ENCODE measurements at places on chromosomes 3 and 15.

DNA sequence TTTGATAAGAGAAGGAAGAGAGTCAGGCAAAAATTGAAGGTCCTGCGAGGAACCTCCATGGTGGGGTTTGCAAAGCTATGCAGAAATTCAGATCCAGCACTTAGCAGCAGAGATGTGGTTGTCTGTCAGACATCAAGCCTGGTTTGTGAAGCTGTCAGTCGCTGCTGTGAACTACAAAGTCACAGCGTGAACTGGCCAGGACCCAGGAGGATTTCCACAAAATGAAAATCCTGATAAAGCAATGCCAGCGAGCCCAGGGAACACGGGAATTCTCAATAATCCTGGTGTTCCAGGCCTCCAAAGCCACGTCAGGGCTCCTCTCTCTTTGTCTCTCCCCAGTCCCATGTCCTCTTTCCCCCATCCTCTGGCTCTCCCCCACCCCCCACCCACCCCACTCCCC, 296.9 kb upstream of the GADL1 start:
- no peak for DNase-seq

- DNase-seq, result no peak
Measured at GRCh38 chr3:88626456-88627120, 476.8 kb downstream of the C3orf38 start.

- no peak for DNase-seq
Measured at GRCh38 chr15:35430301-35430700, 115.7 kb downstream of the DPH6 start.

DNA sequence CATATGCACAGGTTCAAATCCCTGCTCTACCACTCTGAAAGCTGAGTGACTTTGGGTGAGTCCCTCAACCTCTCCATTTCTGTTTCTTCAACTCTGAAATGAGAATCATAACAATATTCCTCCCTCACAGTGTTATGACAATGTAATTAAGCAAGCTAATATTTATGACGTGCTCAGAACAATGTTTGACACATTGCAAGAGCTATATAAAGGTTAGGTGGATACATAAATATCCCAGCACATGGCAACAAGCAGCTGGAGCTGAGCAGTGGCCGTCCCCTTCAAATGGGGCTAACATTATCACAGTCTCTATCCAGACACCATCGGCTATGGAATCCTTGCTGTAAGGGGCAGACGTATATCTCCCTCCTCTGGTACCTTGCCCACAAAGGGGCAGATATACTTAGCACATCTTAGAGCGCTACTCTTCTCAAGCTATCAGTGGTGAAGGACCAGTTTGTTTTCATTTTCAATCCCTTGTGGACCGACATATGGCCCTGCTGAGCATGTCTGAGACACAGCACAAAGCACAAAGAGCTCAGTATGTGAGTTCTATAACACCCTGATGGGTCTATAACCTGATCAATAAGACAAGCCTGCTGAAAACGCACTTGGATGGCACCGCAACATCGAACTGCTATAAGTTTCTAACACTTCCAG, 80.9 kb downstream of the PRICKLE2 start:
- no peak for DNase-seq

DNA sequence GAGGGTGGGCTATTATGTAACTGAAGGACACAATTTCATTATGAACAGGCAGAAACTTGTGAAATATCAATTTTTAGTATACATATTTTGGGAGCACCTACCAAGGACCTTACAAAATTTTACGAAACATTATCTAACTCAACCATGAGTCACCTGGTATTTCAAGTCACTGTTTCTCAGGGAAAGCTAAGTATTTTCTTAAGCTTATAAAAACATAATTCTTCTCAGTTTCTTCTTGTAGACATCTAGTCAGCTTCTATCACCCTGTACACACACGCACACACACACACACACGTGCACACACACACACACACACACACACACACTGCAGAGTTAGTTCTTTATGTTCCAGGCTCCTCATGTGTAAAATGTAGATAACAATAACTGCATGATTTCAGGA, 658.3 kb downstream of the TUSC7 start:
- no peak for DNase-seq

DNA sequence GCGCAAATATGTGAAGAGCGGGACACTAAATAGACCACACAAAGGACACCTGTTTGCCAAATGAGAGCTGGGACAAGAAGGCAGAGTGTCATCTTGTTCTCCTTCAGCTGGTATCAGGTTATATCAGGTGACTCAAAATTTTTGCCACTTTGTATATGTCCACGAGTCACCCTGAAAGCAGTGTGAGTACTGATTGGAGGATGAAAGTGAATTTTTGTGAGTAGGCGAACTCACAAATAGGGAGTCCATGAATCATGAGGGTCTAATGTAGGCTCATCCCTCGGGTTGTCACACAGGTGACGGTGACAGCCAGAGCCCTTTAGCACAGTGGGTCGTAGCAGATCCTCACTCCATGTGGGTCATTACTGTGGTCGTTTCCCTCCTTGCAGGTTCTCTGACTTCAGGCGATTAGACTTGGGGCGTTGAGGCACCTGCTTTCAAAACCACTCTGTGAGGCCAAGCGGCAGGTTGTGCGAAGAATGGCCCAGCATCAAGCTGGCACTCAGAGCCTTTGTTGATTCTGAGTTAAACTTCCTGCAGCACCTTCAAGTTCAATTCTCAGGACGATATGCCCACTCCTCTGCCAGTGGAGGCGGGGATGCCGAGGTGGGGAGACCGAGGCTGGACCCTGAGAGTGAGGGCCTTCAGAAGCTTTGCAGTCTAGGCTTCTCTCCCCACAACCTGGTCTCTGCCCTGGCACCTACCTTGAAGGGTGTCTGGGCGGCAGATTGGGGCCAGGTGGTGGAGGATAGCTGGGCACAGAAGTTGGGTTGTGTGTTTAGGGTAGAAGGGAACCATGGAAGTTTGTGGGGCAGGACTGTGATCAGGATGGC, 173.8 kb downstream of the SMAD6 start:
- no peak for DNase-seq

- DNase-seq, result no peak
Measured at GRCh38 chr3:71016178-71016845, 567.2 kb downstream of the FOXP1 start.

DNA sequence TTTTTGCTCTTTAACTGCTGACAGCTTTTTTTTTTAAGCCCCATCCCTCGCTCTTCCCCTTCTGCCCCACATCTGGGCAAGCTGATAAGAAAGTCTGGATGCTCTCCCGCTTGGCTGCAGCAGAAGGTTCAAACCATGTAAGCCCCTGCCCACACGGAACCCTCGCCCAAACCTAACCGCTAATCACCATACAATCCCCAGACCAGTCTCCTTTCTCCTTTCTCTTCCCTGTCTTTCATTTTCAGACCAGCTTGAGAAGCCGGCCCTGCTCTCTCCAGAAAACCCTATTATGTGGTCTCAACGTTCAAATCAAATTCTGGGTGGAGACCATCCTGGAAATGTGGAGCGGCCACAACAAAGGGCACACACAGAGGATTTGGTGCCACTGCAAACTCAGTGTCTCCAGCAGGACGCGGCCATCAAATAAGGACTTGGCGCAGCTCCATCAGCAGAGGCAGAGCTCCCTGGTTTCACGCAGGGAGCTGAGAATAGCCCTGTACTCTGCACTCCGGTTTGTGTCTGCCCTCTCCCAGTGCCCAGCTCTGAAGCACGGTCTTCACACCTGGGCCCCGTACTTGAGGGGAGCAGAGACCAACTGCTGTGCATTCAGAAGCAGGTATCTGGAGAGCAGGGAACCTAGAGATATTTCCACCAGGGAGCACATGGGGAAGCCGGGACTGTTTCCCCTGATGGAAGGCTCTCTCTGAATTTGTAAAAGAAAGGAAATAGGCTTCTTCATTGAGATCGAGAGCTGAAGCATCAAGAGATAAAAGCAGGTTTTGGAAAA, 92.6 kb downstream of the XXYLT1 start:
- no peak for DNase-seq
